ENCODE measurements at places on chromosomes 13 and 19.

DNA sequence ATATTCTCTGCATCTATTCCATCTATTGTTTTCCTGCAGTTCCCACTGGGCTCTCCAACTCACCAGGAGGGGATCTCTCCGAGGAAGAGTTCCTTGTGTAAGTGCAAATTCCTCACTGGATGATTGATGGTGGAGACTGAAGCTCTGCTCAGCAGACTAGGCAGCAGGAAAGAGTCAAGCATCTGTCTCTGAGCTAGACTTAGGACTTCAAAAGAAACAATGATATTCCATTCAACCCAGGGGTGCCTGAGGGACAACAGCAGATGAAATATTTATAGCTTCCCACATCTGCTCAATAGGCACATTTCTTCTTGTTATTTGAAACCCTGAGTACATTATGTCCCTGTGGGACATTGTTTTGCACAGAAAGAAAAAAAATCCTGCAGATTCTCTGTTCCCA is at the start of the genes OR7A5 and OR7C1:
TSS of gene OR7A5 (minus strand) at position 175 of the 400 bp plus-strand sequence. CDS start 6,944 bp downstream, outside the sequence.
TSS of gene OR7C1 (minus strand) at position 175 of the 400 bp plus-strand sequence. CDS start 35,049 bp downstream, outside the sequence.
- DNase-seq = no peak

GRCh38 chr19:29370276-29370675 is 155.5 kb upstream of the VSTM2B start:
- no peak for DNase-seq

GRCh38 chr19:782185-782877 is 14.9 kb upstream of the PTBP1 start:
- DNase-seq = no peak

- DNase-seq = no peak
Measured at GRCh38 chr13:34863360-34864135, 78.5 kb upstream of the NBEA start.

Data from amygdala (tissue), 56 donors.